D721Med (cell line): ENCODE measurements at places on chromosomes 5 and 9.

DNA sequence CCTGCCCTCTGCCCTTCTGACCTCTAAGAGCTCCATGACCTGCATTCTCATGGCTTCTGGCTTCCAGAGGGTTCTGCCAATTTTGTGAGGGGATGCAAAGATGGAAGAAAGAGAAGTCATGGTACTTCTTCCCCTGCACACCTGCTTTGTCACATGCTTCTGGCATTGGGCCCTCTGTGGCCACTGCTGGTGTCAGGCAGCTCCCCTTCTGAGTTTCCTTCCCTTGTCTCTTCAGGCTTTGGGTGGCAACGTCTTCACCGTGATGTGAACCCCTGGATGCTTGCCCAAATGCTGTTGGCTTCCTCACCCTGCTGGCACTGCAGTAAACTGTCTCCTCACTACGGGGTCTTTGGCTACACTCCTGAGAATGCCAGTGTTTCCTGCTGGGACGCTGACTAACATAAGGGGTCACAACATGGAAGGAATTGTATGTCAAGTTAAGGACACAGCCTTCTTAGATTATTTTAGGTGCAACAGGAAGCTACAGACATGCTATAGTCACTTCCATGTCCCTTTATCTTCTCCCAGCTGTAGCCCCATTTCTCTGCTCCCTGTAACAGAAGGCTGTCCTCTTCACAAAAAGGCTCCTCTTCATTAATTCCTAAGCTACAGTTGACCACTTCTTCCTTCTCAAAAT lies 8.9 kb upstream of the CLINT1 start:
- no peak for DNase-seq

- no peak for DNase-seq
Measured at GRCh38 chr9:19465586-19466279, 56.9 kb downstream of the ACER2 start.

- no peak for DNase-seq
Measured at GRCh38 chr5:10348258-10348657, 5.2 kb upstream of the MARCHF6 start.

GRCh38 chr5:151671950-151672349 lies 14.8 kb downstream of the SPARC start:
- DNase-seq: no peak

DNA sequence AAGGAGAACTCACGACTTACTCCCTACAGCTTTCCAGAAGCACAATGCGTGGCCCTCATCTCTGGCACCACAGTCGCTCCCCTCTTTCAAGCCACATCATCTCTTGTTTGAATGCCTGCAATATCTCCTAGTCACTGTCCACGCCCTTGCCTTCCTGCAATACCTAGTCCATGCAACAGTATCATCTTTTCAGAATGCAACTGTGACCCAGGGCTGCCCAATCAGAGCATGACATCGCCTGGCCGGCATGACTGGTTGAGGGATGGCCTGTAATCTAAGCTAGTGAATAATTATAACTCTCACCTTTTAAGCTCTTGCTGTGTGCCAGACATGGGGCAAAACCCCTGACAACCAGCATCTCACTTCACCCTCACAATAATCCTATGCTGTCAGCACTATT lies 52.5 kb upstream of the CPEB4 start:
- no peak for DNase-seq
